ENCODE measurements at places on chromosomes 2 and 18. TPM values are rescaled to one million over a fixed set of nuclear protein-coding genes. Genes with fewer than 3 reads are reported as not detected.

DNA sequence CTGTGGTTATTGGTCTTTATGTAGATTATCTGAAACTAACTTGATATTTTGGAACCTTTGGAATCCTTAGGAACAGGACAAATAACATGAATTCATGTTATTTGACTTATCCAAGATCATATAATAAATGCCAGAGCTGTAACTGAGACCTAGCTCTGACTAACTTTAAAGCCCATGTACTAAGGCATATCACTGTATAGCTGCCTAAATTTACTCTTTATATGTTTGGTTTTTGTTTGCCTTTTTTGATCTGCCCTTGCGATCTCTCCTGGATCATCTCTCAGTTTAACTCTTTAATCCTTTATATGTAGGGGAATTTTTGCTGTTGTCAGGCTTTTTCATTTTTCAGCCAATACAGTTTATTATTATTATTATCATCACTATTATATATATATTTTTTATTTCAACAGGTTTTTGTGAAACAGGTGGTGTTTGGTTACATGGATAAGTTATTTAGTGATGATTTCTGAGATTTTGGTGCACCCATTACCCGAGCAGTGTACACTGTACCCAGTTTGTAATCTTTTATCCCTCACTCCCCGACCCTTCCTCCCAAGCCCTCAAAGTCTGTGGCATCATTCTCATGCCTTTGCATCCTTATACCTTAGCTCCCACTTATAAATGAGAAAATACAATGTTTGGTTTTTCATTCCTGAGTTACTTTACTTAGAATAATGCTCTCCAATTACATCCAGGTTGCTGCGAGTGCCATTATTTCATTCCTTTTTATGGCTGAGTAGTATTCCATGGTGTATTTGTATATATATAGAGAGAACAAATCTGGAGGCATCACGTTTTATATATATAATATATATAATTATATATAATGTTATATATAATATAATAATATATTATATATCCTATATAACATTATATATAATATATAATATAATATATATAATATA is 48.9 kb downstream of the APLF start:
- no peak overlapping the region for H3K27ac ChIP-seq
- no peak for DNase-seq
- no peaks in the 10 kb centered on the region for H3K36me3 ChIP-seq
- H3K4me1 ChIP-seq = no peaks in the 10 kb centered on the region

Gene DSG1
- not detected for total RNA-seq

Gene MYL12B
- 229 TPM for total RNA-seq

DNA sequence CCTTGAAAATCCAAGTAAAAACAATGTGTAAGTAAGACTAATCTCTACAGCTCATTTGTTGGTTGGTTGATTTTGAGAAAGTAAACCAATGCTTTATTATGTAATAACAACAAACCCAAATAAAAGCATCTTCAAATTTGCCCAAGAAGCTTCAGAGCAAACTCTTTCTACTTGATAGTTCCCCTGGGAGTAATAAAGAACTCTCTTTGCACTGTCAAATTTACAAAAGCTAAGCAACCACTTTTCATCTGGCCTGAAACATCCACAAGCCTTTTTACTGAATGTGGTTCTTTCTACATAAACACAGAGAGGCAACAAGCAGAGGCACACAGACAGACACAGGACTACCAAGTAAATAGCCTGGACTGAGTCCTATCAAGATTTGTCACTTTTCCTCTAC is 28.8 kb upstream of the CACNB4 start:
- H3K36me3 ChIP-seq = peaks cover 4% of the 10 kb centered on the region
- DNase-seq = no peak
- no peaks in the 10 kb centered on the region for H3K27me3 ChIP-seq
- no peak overlapping the region for H3K4me3 ChIP-seq
- H3K4me1 ChIP-seq = no peaks in the 10 kb centered on the region

Gene DLGAP1
- total RNA-seq = not detected

- DNase-seq = no peak
- H3K36me3 ChIP-seq = no peaks in the 10 kb centered on the region
- no peak overlapping the region for H3K4me3 ChIP-seq
- peaks cover 7% of the 10 kb centered on the region for H3K4me1 ChIP-seq
- peaks cover 10% of the 10 kb centered on the region for H3K27me3 ChIP-seq
- no peak overlapping the region for H3K27ac ChIP-seq
Measured at GRCh38 chr18:12234451-12235190, 19.5 kb upstream of the CIDEA start.

Gene MYO5B
- 26.7 TPM for total RNA-seq

GRCh38 chr18:3596637-3597384 is 146.8 kb downstream of the TGIF1 start:
- peak overlapping the region; percentile 98 for H3K27ac ChIP-seq
- peaks cover 12% of the 10 kb centered on the region for H3K36me3 ChIP-seq
- no peak for DNase-seq
- H3K27me3 ChIP-seq = no peaks in the 10 kb centered on the region

- peak overlapping the region; percentile 21 for H3K27ac ChIP-seq
- H3K36me3 ChIP-seq = no peaks in the 10 kb centered on the region
- no peak for DNase-seq
- H3K27me3 ChIP-seq = no peaks in the 10 kb centered on the region
Measured at GRCh38 chr18:31426871-31427406, 20.6 kb upstream of the DSG3 start.

DNA sequence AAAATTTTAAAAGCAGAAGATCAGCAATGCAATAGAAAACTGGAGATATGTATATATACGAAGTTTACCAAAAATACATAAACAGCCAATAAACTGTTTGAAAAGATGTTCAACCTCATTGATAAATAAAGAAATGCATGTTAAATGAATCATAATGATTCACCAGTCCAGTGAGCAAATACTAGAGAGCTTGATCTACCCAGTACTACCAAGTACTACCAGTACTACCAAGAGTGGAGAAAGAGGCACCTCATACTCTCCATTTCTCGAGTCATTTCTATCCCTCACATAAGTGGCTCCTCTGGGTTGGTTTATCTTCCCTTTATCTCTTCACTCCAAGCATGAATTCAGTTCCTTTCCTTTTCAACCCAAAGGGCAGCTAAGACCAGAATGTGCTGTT is 138.9 kb downstream of the MREG start:
- H3K36me3 ChIP-seq = no peaks in the 10 kb centered on the region
- H3K27me3 ChIP-seq = no peaks in the 10 kb centered on the region
- no peak overlapping the region for H3K27ac ChIP-seq
- no peak for DNase-seq

Gene IL36RN
- total RNA-seq = not detected

Gene UGT1A6
- not detected for total RNA-seq

DNA sequence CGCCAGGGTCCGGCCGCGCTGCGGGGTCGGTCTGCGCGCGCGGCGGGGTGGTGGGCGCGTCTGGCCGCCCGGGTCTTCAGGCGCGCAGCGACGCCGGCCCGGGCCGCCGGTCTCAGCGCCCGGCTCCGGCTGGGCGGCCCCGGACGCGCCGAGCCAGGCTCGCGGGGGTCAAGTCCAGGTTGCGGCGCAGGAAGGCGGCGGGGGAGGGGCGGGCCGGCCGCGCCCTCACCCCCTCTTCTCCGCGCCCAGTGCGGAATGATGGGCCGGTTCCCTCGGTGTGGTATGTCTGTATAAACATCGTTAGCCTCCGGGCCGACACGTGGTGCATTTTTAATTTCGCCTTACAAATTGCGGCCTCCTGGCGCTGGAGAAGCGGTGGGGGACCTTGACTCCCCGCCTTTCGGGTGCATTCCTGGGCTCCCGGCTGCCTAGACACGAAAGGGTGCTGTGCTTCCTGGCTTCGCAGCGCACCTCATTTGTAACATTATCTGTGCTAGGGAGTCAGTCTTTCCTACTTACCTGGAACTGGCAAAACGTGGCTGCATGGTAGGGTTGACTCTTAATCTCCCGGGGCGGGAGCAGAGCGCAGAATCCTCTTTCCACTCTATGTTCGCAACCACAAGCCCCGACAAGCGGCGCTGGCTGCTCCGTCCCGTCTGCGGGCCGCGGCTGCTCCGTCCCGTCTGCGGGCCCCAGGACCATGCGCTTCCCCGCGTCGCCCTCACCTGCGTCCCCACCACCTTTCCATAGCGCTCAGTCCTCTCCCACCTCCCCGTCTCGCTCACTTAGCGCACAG is 69.0 kb downstream of the CTAGE1 start:
- no peaks in the 10 kb centered on the region for H3K36me3 ChIP-seq
- H3K27me3 ChIP-seq = no peaks in the 10 kb centered on the region
- peaks cover 7% of the 10 kb centered on the region for H3K4me1 ChIP-seq
- no peak overlapping the region for H3K27ac ChIP-seq
- peak overlapping the region; percentile 39 for H3K4me3 ChIP-seq
- peak; percentile 44 for DNase-seq

DNA sequence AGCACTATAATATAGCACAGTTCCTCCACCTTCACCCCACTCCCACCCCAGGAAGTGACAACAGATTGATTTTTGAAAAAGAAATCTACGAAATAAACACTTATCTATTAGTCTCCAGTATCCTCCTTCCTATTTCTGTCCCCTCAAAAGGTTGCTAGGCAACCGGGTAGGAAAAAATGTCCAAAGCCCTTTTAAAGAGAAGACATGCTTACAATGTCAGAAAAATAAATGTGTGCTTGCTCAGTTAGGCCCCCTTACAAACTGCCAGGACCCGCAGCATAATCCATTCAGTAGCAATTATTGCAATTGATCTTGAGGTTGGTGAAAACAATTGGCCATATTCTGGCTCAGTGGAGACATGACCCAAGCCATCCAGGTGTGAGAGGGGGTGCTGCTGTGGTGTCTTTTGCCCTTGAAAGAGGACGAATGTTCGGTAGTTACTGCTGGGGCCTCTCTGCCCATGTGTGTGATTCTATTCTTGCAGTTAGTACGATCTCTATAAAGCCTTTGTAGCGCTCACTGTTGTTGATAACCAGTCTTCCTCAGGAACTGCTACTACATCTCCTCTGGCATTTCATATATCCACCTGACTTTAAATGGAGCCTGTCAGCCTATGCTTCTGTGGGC is 144.3 kb downstream of the MYO3B start:
- no peaks in the 10 kb centered on the region for H3K27me3 ChIP-seq
- H3K27ac ChIP-seq = no peak overlapping the region
- H3K36me3 ChIP-seq = no peaks in the 10 kb centered on the region
- H3K4me3 ChIP-seq = no peak overlapping the region

- peaks cover 11% of the 10 kb centered on the region for H3K4me1 ChIP-seq
- no peaks in the 10 kb centered on the region for H3K27me3 ChIP-seq
- H3K4me3 ChIP-seq = no peak overlapping the region
- peaks cover 53% of the 10 kb centered on the region for H3K36me3 ChIP-seq
Measured at GRCh38 chr2:181916726-181917718, 25.5 kb downstream of the ITPRID2 start.

GRCh38 chr2:38171208-38171855 is 95.4 kb upstream of the CYP1B1 start:
- H3K27me3 ChIP-seq = no peaks in the 10 kb centered on the region
- H3K27ac ChIP-seq = peak overlapping the region; percentile 36
- no peak overlapping the region for H3K4me3 ChIP-seq
- peak; percentile 71 for DNase-seq
- H3K36me3 ChIP-seq = peaks cover 27% of the 10 kb centered on the region

DNA sequence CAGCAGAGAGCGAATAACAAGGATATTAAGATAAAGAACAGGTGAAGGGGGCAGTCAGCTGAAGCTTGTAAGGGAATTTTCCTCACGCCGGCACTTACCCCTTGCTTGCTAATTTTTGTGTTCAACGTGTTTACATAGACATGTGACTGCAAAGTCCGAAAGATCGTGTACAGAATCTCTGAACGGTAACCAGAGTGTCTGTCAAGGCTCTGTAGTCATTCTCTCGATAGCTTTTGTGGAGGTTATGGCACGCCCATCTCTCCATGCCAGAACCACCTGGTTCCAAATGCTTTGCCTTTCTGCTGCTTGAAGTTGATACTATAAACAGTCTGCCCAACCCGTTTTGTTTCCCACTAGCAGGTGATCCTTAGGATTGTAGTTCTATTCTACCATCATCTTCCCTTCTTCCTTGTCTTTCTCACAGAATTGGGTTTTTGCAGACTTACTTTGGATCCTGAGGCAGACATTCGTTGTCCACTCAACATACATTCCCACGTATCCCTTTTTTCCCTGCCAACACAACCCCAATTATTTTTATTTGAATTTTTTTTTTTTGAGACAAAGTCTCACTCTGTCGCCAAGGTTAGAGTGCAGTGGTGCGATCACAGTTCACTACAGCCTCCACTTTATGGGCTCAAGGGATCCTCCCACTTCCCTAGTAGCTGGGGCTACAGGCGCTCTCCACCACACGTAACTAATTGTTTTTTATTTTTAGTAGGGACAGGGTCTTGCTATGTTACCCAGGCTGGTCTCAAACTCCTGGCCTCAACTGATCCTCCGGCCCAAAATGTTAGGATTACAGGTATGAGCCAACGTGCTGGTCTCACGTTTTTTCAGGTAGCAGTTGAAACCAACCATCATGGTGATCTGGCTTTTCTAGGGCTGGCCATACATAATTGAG is 1.3 kb upstream of the USP34 start:
- peak overlapping the region; percentile 79 for H3K4me3 ChIP-seq
- peaks cover 55% of the 10 kb centered on the region for H3K36me3 ChIP-seq
- no peaks in the 10 kb centered on the region for H3K27me3 ChIP-seq

Gene ANO7
- 0.14 TPM for total RNA-seq

DNA sequence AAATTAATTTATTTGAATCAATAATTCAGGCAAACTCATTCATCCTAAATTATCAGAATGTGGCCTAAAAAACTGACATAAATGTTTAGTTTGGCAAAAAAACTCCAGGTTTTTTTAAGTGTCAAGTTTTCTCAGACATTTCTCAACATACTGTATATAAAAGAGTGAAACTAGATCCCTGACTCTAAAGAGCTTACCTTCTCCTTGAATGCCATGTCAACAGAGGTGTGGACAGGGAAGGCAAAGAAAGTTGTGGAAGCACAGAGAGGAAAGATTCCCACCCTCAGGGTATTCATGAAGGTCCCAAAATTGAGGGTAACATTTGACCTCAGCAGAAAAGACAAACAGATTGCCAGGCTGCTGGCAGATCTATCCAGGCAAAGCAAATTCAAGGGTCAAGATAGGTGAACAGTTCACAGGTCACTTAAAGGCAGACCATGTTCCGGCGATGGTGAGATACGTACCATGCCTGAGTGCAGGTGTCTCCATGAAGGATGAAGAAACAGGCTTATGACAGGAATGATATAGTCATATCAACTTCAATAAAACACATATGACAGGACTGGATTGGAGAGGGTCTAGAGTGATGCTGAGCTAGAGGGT is 1638.3 kb upstream of the ZEB2 start:
- no peaks in the 10 kb centered on the region for H3K36me3 ChIP-seq
- no peaks in the 10 kb centered on the region for H3K27me3 ChIP-seq
- no peaks in the 10 kb centered on the region for H3K4me1 ChIP-seq
- no peak for DNase-seq
- no peak overlapping the region for H3K4me3 ChIP-seq
- H3K27ac ChIP-seq = no peak overlapping the region

DNA sequence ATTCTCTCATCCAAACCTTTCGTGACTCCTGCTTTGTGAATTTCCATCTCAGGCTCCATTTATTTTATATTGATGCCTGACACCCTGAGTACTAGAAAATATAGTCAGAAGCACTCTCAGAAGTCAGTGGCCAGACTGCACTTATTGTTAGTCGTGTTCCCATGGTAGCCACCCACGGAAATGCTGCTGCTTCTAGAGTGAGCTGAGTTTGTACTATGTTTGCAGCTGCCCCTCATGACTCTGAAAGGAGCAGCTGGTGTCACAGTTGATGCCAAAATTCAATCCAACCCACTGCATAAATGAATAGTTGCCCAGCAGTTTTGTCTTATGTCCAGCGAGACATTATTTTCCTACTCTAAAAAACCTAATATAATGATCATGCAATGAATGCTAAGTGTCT is 265.2 kb upstream of the SPHKAP start:
- H3K27me3 ChIP-seq = no peaks in the 10 kb centered on the region
- H3K4me3 ChIP-seq = no peak overlapping the region
- H3K27ac ChIP-seq = peak overlapping the region; percentile 19
- no peaks in the 10 kb centered on the region for H3K36me3 ChIP-seq
- peak; percentile 22 for DNase-seq
- peaks cover 13% of the 10 kb centered on the region for H3K4me1 ChIP-seq

Data from MCF 10A (cell line).